Kidney (tissue), 22 donors: ENCODE measurements at places on chromosomes 13 and 19. TPM values are rescaled to one million over a fixed set of nuclear protein-coding genes. Genes with fewer than 3 reads are reported as not detected.

DNA sequence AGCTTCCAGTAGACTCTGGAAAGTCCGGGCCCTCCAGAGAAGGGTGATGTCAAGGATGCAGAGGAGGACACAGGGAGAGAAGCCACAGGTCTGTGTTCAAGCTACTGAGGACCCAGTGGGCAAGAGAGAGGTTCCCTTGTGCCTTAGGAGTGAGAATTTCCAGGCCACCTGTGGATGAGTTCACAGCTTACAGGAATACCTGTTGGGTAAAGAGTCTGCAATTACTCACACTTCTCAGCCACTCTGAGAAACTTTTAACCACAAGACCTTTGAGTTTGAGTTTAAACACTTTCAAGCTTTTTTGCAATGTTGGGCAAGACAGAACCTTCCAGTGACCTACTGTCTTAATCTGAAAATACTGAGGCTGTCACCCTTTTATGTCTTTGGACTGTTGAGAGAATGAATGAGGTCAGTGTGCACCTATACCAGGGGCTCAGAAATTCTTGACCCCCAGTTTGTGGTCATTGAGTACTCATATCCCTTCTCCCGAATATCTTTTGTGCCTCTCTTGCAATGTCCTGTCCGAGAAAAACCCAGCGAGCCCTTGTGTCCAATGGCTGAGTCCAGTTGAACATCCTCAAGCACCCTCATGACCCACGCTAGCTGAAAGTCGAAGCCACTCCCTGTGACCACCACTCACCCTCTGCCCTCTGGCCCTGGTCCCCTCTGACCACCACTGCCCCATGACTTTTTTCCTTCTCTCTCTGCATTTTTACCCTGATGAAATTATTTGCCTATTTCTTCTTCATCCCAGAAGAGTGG is 368.5 kb upstream of the ZNF507 start:
- no peak for DNase-seq

DNA sequence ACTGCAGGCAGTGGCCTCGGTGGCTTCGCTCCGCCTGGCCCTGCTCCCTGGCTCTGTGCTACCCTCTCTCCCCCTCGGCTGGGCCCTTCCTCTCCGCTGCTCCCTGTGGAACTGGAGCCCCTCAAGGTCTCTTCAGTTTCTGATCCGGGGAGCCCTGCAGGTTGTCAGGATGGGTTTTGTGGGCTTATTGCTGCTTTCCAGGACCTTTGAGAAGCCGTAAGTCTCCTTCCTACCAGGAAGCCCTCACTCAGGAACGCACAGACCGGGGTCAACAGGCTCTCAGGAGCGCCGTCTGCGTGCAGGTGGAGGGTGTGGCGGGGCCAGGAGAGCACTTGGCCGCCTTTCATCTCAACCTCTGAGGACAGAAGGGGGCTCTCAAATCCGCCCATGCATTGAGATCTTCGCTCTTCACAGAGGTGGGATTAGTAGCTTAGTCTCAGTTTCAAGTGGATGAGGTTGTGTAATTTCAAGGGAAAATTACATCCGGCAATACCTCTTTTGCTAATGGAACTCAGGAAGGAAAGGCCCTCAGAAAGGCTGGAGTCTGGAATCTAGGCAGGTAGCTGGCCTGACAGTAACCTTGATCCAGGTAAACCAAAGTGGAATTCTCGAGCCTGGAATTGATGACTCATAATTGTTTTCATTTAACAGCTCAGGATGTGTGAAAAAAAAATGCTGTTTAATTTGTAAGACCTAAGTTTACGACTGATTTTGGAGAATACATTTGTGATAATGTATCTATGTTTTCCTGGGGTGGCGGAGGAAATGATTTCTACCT is 102.0 kb downstream of the ATP11A start:
- no peak for DNase-seq

- no peak for DNase-seq
Measured at GRCh38 chr13:50527612-50528509, 315.6 kb downstream of the DLEU7 start.

The OLFM2 gene
- total RNA-seq, result 2.1 TPM

DNA sequence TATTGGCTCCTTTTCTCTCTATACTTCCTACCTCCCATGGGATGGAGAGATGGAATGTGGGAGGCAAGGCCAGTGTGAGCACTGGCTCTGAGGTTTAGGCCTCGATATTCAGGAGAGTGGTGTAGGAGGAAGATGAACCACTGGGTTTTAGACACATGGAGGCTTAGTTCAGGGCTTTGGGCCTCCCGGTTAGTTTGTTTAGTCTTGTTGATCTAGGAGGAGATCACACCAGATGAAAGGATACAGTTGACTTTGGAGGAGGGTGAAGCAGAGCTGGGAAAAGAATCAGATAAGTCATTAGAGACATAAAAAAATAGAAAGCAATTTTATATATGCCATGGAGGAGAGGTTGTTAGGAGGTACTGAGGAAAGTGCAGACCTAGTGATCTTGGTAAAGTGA is 30.9 kb downstream of the RNASEH2B start:
- DNase-seq, result no peak

DNA sequence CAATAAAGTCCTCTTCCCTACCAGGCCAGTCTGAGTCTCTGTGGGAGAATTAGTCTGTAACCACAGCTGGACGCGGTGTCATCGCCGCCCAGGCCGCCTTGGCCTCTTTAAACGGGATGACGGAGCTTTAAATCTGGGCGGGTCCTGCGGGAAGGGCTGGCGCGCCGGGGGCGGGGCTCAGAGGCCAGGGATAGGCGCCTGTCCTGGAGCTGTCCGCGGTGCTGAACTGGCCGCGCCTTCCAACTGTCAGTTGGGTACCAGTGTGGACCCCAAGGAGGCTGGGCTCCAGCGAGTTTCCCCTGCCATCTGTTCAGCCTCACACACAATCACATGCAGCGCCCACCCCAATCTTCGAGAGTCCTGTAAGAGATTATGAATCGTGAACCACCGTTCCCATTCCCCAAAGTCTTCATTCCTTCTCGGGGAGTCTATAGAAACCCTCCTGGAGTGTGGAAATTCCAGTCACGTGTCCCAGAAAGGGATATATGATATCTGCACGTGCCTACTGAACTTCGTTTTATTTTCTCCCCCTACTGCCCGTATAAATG is 11.5 kb downstream of the APLP1 start:
- DNase-seq, result peak; percentile 94

The ZNF529 gene
- total RNA-seq, result 17.0 TPM

- peak; percentile 85 for DNase-seq
Measured at GRCh38 chr19:56105090-56105701, 15.9 kb downstream of the ZNF787 start.

The ZNF709 gene
- 5.7 TPM for total RNA-seq

- DNase-seq, result peak; percentile 50
Measured at GRCh38 chr19:6358003-6358402, 3.3 kb upstream of the CLPP start.

- no peak for DNase-seq
Measured at GRCh38 chr19:43782689-43783231, 2.0 kb upstream of the KCNN4 start.

GRCh38 chr19:46944123-46944748 is 75.4 kb upstream of the NPAS1 start:
- peak; percentile 21 for DNase-seq

- no peak for DNase-seq
Measured at GRCh38 chr19:18460900-18461299, 23.0 kb upstream of the ISYNA1 start.
